ENCODE measurements at places on chromosomes 1 and 21.

GRCh38 chr1:13703128-13703513 is 3.1 kb downstream of the PRDM2 start:
- DNase-seq: no peak

- DNase-seq: no peak
Observed at GRCh38 chr1:158105352-158106095, 75.2 kb upstream of the CD1D start.

DNA sequence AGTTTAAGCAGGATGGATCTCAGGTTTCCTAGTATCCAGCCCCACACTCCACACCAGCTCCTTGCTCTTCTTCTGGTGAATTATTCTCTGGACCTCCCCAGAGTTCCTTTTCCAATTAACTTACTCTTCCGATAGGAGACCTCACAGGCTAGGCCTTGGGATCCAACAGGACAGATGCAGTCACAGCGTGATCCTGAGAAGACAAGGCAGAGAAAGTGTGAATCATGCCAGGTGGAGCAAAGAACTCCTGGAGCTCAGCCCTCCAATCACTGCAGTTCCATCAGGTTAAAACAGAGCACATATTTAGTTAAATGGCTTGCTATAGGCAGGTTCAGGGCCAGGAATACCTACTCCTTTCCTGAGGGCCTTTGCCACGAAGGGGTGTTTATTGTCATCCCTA is 34.1 kb downstream of the C8B start:
- DNase-seq: no peak

- DNase-seq: no peak
Observed at GRCh38 chr1:59427784-59428183, 130.9 kb downstream of the FGGY start.

GRCh38 chr1:180254854-180255253 is 24.8 kb downstream of the LHX4 start:
- DNase-seq: no peak

GRCh38 chr1:106749491-106749890 is 307.0 kb upstream of the PRMT6 start:
- no peak for DNase-seq

DNA sequence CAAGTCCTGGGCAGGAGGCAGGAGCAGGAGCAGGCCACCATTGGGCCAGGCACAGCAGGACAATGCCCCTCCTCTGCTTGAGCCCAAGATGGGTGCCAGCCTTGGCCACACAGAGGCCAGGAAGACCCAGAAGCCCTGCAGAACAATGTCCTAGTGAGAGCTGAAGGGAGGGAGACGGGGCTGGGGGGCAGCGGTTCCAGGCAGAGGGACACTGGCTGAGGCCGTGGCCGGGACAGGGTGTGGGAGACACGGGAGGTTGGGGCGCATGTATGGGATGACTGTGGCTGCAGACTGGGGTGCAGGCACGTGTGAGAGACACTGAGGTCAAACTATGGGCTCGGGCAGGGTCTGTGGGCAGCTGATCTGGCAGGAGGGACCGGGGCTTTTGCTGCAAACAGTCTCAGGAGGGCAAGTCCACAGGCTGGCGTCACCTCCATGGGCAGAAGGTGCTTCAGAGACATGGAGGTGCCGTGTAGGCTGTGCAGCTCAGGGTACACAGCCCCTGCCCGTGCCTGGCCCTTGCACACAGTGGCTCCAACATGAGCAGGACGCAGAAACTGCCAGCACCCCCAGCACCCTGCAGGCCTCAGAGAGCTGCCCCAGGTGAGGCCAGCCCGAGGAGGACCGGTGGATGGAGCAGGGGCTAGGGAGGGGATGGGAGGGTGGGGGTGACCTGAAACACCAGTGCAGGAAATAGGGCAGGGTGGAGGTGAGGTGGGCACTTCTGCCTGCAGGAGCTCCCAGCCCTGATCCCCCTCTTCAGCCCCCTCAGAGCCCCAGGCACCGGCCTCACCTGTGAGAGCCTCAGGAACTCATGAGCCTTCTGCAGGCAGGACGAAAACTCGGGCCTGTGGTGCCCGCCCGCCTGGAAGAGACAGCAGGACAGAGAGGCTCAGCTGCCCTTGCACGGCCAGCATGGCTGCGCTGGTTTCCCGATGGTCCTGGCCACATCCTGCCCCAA is 19.5 kb downstream of the LSS start:
- DNase-seq: no peak

GRCh38 chr1:201562257-201562656 is 23.3 kb downstream of the NAV1 start:
- DNase-seq: no peak

DNA sequence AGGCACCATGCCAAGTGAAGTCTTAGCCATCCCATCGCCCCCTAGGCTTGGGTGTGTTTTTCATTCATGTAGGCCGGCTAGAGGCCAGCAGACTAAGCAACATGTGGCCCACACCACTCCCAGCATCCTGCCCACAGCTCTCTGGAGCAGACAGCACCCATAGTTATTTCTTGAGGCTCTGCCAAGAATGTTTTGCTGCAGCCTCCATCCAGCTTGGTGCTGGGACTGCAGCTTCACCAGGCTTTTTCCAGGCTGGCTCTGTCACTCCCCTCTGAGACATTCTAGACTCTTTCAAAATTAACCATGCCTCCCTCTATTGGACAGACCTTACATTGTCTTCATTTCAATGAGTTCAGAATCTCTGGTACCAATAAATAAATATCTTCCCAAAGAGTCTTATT is 104.2 kb downstream of the DUSP10 start:
- DNase-seq: no peak

DNA sequence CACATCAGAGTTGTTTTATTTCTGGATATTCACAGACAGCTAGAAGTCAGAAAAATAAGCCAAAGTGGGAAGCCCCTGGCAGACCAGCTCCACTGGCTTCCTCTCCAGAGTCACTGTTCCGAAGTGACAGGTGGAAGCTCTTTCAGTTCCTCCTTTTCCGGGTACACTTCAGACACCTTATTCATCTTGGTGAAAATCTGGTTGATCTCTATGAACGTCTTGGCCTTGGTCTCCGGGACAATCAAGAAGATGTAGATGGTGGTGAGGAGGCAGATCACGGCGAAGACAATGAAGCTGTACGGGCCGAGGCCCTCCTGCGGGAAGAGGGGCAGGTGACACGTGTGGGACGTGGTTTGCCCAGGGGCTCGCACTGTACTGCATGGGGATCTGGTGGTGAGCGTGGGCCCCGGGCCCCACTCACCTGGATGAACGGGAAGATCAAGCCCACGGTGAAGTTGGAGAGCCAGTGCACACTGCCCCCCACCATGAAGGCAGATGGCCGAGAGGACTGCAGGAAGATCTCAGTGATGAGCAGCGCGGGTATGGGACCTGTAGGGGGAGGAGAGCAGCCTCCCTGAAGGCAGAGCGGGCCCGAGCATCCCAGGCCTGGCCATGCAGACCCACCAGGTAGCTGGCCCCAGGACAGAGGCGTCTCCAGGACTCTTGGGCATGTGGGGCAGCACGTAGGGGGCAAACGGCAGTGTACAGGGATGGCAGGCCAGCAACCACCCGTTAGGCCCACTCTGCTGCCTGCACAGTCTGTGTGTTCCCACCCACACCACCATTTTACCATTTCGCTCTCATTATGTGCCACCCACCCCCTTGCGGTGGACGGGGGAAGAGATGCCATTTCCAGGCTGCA is 11.5 kb upstream of the SLC2A7 start:
- DNase-seq: no peak

GRCh38 chr1:1298861-1299685 is 8.7 kb downstream of the ACAP3 start:
- DNase-seq: no peak

GRCh38 chr1:217078959-217079358 is 355.7 kb upstream of the ESRRG start:
- DNase-seq: no peak

- no peak for DNase-seq
Observed at GRCh38 chr1:193629875-193630274, 443.5 kb upstream of the B3GALT2 start.

DNA sequence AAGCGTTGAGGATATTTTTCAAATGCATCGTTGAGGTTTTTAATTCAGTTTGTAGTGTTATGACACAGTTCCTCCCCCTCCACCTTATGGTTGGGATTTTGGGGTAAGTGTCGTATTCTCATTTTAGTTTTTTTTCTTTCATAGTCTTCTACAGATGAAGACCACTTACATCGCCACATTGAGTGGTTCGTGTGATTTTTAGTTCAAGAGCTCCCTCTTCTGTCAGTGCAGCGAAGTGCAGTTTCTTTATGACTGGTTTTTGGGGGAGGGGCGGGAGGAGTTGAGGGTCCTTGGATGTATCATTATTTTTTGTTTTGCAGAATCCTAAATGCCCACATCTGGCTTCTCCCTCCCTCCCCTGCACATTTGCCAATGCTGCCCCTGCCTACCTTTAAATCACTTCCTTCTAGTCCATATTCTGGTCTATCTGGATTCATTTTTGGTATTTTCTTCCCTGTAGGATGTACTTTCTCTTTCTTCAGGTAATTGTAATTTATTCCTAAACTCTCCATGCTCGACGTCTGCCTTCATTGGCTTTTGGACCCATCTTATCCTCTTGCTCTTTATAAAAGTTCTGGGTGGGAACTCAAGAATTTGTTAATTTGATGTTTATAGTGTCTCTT is 433.1 kb downstream of the CAMTA1 start:
- peak; percentile 24 for DNase-seq

GRCh38 chr1:11441211-11441952 is 37.6 kb upstream of the DISP3 start:
- no peak for DNase-seq

DNA sequence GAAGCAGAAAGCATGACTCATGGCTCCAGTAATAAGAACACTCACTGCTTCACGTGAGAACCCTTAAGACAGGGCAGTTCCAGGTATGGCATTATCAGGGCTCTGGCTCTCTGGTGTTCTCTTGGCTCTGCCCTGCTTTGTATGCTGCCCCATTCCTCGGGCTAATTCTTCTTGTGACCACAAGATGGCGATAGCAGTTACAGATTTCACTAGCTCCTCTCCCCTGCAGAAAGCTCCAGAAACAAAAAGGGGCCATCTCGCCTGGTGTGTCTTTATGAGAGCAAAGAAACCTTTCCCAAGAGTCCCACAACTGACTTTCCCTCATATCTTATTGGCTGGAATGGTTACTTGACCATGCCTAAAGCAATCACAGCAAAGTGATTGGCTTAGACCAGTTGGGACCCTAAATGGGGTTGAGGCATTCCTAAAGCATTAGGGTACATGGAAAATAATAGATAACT is 60.1 kb downstream of the F3 start:
- DNase-seq: peak; percentile 57

- DNase-seq: no peak
Observed at GRCh38 chr1:28510273-28510969, 4.6 kb downstream of the RCC1 start.

- no peak for DNase-seq
Observed at GRCh38 chr1:193156117-193156821, 30.1 kb downstream of the B3GALT2 start.

GRCh38 chr1:147077936-147078605 is 94.2 kb downstream of the PRKAB2 start:
- no peak for DNase-seq

DNA sequence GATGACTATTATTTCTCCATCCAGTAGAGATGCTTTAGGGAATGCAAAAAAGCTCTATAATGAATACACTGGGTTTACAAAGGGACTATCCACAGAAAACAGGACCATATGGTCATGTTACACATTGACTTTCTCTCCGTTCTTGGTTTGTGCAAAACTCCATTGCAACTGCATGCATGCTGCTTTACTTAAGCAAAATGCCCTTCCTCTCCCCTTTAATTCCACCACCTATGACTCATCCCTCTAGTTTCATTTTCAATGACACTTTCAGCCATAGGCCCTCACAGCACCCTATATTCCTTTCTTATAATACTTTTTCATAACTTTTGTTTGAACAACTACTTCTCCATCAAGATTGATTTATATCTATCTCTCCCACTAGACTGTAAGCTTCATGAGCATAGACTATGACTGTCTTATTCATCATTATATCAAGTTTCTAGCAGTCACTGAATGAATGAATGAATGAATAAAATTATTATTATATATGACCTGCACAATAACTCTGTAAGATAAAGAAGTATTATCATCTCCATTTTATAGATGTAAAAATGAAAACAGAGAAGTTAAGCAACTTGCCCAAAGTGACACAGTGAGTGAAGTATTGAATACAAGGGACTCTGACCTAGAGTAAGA is 248.9 kb downstream of the PLPP3 start:
- peak; percentile 16 for DNase-seq

- DNase-seq: no peak
Observed at GRCh38 chr1:217431395-217431794, 199.5 kb downstream of the GPATCH2 start.

- DNase-seq: no peak
Observed at GRCh38 chr21:37364722-37365121, 1.9 kb upstream of the DYRK1A start.

Measured in kidney glomerular epithelial cell (primary cell).